ENCODE measurements at places on chromosomes 3 and 15.

- no peak for DNase-seq
These were observed 106.0 kb downstream of the MYH15 start for GRCh38 chr3:108404368-108404767.

GRCh38 chr15:70146162-70146561 is 48.4 kb upstream of the TLE3 start:
- DNase-seq: no peak

DNA sequence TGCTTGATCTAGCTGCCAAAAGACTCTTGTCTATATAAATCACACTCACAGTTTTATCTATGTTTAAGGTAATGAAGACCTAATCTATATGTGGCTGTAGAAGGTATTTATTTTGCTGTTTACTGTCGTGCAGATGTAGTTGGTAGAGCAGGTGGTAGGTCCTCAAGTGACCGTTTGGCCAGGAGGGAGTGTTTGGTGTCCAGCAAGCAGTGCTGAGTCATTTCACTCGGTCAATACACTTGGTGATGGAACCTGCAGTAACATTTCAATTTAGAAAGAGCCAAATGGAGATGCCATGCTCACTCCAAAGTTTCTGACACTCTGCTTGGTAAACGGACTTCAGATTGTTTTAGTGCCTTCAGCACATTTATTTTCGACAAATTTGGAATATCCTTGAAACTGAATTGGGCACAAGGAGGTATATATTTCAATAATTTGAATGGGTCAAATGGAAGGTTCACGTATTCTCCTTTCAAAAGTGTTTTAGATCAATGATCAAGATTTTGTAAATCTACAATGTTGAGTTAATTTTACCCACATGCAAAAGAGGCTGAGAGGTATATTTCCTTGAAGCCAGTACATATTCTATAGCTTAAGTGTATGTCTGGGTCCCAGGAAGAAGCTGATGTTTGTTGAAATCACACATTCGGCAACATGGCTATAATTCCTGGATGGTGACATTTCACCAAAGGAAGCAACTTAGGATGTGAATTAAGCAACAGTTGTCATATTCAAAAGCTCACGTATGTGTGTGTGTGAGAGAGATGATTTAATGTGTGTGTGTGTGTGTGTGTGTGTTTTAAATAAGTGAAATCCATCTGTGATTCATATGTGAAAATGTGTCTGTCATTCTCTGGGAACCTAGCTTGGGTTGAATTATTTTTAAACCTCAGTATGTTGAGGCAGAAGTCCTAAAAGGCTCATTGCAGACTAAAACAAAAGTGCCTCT is 7.7 kb upstream of the CX3CR1 start:
- no peak for DNase-seq

DNA sequence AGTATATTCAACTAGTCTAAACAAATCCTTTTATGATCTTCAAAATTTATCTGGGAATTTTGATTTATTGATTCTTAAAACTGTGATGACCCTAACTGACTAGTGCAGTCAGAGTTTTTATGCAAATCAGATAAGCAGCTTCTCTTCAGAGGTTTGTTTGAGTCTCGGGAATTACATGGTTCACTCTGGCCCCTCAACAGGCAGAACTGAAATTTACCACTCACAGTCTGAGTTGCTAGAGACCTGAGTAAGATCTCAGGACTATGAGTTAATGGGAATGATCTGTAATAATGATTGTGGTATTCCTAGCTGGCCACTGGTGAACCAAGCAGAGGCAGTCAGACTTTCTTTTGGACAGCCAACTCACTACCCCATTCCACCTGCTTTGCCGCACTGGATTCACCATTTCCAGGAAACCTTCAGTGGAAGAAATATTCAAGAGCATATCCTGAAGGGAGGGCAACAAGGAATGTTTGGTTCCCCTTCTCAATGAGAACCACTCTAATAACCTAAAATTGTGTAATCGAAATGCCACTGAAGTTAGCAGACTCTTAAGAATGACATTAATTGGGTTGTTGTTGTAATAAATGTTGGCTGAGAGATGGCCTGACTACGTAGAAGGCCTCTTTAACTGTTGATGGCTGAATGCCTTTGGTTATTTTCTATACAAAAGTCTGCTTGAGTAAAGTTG is 11.5 kb upstream of the DNAJC13 start:
- no peak for DNase-seq

- no peak for DNase-seq
These were observed 99.9 kb downstream of the DHX36 start for GRCh38 chr3:154224366-154224765.

DNA sequence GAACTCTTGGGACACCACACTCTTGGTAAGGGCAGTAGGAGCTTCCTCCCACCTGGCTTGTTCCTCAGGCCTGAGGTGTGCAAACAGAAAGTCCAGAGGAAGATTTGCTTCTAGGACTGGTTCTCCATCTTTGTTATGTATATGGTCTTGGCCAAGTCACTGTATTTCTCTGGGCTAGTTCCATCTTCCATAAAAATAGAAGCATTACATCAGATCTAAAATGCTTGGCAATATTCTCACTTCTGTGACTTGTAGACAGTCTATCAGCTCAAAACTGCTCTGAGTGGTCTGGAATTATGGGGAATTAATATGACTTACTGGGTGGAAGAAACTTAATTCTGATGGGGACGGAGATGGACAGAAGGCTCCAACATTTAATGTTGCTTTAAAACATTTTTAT is 55.2 kb downstream of the TMEM108 start:
- no peak for DNase-seq

DNA sequence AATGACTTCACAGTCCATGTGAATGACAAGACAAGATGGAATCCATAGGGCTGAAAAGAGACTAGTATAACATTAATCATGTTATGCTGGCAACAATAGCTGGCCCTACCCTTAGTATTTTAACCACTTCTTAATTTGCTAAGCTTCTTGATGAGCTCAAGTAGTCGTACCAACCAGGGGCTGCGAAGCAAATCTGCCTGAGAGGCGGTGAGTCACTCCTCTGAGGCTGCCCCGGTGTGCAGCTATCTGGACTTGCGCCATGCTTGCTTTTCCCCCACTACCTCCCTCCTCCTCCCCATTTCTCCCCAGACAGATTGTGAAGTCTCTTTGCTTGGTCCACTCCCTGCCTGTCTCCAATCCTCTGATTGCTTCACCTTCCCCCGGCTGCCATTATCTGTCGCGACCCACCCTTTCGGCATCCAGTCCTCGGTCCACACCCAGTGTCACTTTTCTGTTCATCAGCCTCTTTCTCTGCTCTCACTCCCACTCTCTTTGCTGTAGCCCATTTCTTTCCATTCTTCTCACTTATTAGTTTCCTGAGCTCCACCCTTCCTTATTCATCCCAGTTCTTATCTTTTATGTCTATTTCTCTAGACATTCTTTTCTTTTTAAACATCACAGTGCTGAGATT is 42.7 kb downstream of the DUT start:
- DNase-seq: no peak

DNA sequence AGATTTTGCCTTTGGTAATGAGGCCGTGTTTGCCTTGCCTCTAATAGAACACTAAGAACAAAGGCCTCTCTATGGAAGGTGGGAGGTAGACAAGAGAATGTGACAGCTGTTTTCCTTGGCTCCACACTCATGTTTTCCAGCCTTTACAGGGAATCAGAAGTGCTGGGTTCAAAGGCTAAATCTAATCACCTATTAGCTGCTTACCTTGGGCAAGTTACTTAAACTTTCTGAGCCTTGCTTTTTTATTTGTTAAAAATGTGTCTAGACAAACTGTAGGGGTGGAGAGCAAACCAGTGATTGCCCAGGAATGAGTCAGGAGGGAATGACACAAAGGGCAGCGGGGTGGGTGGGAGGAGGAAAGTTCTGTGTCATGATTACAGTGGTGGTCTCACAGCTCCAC is 179.0 kb downstream of the P3H2 start:
- DNase-seq: no peak

GRCh38 chr15:47819158-47819557 is 101.9 kb downstream of the SEMA6D start:
- no peak for DNase-seq

GRCh38 chr3:23981955-23982354 is 36.9 kb downstream of the NR1D2 start:
- DNase-seq: no peak

Data from T-helper 9 cell (primary cell).